ENCODE measurements at places on chromosomes 2 and 18.

DNA sequence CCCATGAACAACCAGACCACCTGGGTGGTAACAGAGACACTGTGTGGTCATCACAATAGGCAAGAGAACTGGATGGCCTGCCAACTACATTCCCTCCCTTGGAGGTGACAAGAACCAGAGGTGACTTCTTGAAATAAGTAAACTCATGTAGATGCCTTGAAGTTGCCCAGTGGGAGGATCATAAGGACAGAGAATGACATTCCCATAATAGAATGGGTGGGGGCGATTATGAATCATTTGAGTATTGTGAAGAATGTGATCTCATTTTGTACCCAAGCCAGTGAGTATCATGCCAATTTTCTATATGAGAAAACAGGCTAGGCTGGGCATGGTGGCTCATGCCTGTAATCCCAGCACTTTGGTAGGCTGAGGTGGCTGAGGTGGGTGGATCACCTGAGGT lies 211.4 kb upstream of the GYPC start:
- DNase-seq: no peak

DNA sequence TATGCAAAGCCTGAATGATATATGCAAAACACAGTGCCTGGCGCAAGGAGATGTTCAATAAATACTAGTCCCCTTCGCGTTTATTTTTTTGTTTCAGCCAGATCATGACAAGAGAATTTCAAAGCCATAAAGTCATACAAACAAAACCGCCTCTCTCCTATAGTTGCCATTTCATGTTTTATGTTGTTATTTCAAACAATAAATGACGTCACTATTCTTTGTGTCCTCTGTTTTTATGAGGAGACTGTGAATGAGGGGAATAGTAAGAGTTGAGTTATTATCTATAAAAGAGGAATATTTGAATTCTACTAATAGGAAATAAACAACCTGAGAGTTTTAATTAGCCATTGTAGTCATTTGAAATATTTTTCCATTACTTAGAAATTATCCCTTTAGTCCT lies 464.5 kb downstream of the THSD7B start:
- DNase-seq: no peak

DNA sequence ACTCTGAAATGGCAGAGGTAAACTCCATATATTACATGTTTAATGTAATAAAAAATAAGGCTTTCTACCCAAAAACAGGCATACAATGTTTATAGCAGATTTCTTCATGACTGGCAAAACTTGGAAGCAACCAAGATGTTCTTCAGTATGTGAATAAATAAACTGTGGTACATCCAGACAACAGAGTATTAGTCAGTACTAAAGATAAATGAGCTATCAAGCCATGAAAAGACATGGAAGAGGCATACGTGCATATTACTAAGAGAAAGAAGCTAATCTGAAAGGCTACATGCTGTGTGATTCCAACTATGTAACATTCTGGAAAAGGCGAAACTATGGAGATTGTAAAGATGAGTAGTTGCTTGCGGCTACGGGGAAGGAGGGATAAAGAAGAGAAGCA lies 97.4 kb downstream of the OSR1 start:
- DNase-seq: no peak

GRCh38 chr2:168149986-168150385 lies 97.4 kb downstream of the STK39 start:
- DNase-seq: no peak

DNA sequence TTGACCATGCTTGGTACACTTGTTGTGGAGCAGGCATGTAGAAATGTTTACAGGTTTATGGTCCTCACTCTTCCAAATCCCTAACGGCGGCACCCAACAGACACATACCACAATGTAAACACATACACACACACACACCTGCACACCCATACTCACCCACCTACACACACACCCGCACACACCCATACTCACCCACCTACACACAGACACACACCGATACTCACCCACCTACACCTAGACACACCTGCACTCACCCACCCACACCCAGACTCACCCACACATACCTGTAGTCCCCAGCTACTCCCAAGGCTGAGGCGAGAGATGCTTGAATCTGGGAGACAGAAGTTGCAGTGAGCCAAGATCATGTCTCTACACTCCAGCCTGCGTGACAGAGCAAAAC lies 1.5 kb upstream of the RAB6D start:
- no peak for DNase-seq

- DNase-seq: no peak
These were observed 4.2 kb upstream of the INO80B start for GRCh38 chr2:74450570-74451190.

DNA sequence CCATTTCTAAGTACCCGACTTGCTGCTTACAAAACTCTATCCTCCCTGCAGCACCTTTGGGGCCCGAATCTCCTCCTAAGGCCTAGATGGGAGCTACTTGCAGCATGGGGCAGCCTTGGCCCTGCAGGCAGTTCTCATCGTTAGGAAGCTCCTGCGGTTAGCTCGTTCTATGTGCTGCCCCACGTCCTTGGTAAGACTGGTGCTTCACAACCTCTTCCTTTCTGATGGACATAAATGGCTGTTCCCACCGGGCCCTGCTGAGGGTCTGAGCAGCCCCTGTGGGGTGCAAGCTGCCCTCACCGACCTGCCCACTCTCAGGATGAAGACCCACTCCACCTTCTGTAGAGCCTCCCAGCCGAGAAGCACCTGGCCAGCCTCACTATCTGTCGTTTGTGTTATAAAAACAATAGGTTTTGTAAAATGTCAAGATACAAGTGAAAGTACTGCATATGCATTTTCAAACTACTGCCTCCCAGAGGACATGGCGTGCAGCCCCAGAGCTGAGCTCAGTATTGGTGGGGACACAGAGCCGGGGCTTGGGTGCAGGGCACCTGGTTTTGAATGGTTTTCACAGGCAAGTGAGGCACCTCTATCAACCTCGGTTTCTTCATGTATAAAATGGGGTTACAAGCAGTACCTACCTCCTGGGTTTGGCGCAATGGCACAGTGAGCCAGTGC lies 19.4 kb downstream of the OTOF start:
- no peak for DNase-seq

DNA sequence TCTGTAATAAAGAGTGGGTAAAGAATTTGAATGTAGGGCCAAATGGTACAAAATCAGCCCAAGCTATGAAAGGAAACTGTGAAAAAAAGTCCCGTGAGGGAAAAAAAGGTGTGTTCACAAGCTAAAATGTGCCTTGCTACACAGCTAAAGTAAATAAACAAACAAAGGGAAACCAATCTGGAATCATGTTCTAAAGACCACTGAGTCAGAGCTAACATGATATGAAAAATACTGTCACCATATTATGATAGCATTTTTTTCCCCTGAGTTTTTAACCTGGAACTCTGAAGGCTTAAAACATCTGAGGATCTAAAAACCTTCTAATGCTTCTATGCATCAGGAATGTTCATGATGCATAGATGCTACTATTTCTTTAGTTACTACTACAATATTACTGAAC lies 58.8 kb downstream of the SCN1A start:
- DNase-seq: no peak

DNA sequence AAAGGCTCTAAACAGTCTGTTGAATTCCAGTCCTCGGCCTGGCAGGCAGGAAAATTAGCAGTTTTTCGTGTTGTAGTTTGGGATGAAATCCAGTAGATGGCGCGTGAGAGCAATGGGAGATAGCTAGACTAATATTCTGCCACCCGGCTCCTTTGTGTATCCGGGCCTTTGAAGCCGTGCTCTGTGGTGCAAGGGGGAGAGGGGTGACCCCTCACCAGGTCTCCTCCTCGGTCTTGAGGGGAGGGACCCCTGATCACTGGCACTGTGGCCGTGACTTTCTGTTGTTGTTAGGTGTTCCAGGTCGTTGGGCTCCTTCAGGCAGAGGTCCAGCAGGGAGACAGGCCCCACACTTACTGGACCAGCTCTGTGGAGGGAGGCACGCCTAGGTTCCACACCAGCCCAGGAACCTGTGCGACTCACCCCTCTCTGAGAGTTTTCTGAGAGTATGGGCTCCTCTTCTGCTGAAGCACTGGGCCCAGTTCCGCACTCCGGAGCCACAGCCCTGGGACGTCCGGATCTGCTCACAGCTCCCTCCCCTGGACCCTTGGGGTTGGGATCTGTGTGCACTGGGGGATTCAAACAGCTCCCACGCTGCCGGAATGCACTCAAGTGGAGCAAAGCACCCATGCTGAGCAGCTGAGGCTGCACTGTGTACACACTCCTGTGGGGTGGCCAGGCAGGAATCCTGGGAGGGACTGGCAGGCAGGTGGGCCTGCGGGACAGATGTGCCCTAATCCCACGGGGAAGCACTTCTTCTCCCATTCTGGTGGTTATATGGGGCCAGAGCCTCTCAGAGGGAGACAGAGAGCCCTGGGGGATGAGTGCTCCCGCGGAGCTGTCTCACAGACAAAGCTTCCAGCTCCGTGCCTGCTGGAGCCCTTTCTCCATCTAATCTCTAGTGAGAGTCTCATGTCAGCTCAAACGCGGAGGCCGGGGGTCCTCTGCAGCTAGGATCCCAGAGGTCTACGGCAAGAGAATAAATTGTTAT lies 8.8 kb downstream of the GKN2 start:
- DNase-seq: peak; percentile 41

GRCh38 chr2:106537791-106538191 lies 50.6 kb downstream of the CD8B2 start:
- DNase-seq: no peak

DNA sequence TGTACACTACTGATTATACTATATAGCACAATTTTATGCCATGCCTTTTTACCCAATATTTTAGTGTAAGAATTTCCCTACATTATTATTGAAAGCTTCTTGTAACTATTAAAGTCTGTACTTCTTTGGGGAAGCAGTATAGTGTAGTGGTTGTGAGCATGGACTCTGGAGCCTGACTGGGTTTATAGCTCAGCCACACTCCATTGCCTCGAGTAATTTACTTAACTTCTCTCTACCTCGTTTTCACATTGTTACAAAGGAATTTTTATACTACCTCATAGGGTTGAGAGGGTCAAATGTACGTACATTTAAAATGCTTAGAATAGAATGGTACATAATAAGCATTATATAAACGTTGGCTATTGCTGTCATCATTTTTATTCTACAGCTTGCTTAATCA lies 139.2 kb downstream of the UBR3 start:
- no peak for DNase-seq

- no peak for DNase-seq
These were observed 50.1 kb downstream of the SLC14A1 start for GRCh38 chr18:45774065-45774521.

DNA sequence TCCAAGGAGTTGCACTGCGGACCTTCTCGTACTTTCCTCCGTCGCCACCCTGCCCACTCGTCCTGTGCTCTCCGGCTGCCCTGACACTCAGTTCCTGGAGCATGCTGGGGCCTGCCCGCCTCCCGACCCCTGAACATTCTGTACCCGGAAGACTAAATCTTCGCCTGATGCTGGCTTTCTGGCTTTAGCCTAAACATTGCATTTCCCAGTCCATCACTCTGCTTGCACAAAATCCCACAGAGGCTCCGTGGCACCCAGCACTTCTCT lies 550 bp upstream of the SFXN5 start:
- DNase-seq: no peak

- no peak for DNase-seq
These were observed 30.2 kb upstream of the MAPRE2 start for GRCh38 chr18:35010993-35011392.

GRCh38 chr18:22709288-22710060 lies 223.7 kb upstream of the RBBP8 start:
- DNase-seq: no peak

- DNase-seq: no peak
These were observed 2.9 kb upstream of the GTF3C3 start for GRCh38 chr2:196802401-196802800.

GRCh38 chr18:54787616-54788015 lies 40.7 kb upstream of the RAB27B start:
- DNase-seq: no peak

DNA sequence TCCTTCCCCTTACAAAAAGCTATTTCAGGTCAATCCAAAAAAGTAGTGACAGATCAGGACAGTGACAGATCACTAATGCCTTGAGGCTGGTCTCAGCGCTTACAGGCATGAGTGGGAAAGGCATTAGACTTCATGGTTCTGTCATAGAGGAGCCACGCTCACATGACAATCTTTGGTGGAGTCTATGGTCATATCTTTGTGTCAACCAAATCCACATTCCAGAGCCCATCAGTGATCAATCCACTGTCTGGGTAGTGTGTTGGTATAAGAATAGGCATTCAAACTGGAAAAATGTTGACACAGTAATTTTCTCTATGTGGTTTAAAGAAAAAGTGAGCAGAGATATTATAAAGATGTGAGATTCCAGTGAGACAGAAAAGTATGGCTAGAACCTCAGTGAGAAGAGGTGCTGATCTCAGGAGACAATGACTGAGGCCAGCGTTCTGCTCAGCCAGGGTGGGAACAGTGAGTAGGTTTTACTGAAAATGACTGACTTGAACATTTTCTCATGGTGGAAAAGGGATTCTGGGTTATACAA lies 215.0 kb downstream of the IRS1 start:
- DNase-seq: no peak

DNA sequence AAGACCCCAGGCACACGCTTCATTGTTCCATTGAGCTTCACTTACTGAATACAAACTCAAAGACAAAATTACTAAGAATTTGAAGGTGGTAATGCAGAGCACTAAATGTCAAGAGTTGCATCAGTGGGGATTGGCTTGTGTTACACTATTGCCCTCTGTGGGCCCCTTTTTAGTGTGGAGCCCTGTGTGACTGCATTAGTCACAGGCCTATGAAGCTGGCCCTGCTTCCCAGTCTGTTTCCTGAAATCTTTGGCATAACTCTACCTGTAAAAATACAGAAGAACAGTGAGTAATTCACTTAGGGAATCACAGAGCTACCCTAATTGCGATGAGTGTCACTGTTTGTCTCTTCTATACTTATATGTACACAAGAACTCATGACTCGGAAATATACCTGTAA lies 40.0 kb upstream of the STPG4 start:
- no peak for DNase-seq

GRCh38 chr2:17441790-17442189 lies 76.5 kb downstream of the RAD51AP2 start:
- DNase-seq: no peak
